Stimulated activated CD8-positive, alpha-beta memory T cell treated with anti-CD3 and anti-CD28 coated beads, Interleukin-15, amount 100 ng/mL, for 24 hours (primary cell): ENCODE measurements at places on chromosomes 5 and 9.

DNA sequence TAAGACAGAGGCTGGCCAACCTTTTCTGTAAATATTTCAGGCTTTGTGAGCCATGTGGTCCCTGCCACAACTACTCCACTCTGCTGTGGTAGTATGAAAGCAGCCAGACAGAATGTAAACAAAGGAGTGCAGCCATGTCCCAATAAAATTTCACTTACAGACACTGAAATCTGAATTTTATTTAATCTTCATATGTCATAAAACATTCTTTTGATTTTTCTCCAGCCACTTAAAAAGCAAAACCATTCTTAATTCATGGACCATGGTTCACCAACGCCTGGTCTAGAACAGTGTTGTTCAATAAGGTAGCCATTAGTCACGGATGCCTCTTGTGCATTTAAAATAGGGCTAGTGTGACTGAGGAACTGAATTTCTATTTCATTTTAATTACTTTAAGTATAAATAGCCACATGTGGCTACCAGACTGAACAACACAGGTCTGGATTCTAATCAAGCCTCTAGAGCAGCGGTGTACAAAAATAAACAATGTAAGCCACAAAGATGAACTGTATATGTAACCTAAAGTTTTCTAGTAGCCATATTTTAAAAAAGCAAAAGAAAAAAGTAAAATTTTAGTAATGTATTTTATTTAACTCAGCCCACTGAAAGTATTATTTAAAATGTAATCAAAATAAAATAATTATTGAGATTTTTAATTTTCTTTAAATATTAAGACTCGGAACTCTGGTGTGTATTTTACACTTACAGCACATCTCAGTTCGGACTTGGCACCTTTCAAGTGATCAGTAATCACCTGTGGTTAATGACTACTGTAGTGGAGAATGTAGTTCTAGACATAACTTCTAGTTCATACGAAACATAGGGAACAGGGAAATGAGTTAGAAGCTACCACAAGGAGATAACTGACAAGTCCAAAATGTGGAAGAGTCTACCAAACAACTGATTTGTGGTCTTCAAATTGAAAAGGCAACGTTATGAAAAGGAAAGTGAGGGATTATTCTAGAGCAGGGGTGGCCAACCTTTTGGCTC, 14.3 kb downstream of the GEMIN5 start:
- no peak for DNase-seq

DNA sequence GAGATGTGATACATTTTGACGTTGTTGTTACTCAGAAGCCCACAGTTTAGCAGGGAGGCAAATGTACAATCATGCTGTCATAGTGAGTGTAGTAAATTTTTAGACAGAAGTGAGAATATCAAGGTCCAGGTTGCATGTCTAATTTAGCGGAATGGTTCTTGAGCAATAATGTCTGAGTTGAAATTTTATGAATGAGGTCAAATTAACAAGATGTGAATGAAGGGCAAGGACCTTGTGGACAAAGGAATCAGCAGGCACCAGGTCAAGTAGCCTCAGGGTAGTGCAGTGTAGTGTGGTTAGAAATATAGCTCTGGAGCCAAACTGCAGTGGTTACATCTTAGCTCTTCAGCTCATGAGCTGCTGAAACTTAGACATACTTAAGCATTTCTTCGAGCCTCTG, 36.2 kb downstream of the TNFSF8 start:
- no peak for DNase-seq

DNA sequence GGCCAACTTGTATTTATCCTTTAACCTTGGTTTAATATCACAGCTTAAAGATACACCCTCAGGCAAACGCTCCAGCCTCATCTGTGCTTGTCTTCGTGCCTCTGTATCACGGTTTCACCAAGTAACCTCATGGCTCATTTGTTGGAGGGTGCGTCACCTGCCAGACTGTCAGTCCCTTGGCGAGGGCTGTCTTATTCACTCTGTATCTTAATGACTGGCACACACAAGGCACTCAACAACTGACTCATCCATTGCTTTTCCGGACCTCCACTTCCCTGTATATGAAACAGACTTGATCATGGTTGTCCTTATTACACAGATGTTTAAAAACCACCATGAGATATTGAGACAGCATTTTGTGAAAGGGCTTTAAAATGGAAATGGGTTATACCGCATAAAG, 28.0 kb downstream of the LCP2 start:
- DNase-seq: no peak

DNA sequence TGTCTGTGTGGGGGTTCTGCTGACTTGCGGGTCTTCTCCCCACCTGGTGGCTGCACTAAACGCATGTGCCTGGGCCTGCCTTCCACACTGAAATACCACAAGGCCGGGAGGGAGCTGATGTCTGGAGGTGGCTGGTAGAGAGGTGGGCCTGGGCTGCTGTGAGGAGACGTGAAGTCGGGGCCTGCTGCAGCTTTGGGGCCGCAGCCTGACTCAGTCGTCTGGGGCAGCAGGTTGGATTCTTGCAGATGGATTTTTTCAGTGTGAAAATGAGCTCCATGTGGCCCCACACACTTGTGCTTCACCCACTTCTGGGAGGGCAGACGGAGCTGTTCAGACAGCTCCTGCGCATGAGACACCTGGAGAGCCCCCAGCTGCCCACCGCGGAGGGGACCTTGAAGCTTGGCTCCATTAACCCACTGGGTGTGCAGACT, 29.3 kb downstream of the COL5A1 start:
- no peak for DNase-seq

GRCh38 chr9:5892456-5893133, 1.9 kb downstream of the MLANA start:
- DNase-seq: no peak

DNA sequence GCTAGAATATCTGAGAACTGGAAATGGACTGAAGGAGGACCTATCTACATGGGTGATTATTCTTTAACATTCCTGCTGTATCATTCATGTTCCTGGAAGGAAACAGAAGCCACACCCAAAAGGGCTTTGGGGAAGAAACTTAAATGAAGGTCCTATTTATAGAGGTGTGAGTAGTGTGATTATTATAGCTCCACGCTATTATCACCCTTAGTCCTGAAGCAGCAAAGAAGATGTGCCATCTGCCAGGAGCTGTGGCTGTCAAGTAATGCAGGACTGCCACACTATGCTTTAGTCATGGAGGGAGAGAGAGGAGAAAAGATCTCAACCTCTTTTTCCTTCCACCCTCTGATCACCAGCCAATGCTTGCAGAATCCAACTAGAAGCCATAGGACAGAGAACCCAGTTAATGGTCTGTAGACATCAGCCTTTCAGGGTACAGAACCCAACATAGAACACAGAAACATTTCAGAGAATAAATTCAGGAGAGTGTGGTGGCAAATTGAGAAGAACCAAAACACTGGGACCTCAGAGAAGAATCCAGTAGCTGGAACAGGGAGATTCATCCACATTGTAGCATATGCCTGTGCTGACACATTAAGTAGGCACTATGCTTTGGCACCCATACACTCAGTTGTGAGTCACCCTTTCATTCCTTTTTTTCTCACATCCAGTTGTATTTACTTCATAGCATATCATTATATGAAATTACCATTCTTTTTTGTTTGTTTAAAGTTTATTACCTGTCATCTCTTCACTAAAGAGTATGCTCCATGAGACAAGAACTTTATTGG, 21.0 kb upstream of the RNF180 start:
- DNase-seq: no peak

- DNase-seq: no peak
Measured at GRCh38 chr5:140978260-140978659, 12.0 kb downstream of the PCDHAC2 start.
